ENCODE measurements at places on chromosomes 2 and 18.

DNA sequence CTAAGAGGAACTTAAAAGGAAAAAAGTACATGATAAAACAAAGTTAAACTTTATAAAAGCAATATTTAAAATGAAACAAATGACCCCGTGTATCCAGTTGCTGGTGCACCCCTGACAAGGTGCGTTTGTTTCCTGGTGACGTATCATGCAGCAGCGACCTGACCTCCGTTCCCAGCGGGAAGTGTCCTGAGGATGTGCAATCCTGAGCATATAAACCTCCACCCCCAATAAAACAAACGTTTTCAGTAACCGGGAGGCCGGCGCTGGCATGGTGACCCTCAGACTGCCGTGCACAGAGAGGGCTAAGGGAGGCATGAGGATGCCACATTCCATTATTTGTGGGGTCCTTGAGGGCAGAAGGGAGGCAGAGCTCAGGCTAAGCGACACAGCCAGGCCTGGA lies 14.8 kb downstream of the SLC66A2 start:
- no peak for DNase-seq

- DNase-seq, result no peak
These were observed 285.4 kb downstream of the NUP35 start for GRCh38 chr2:183409662-183410061.

DNA sequence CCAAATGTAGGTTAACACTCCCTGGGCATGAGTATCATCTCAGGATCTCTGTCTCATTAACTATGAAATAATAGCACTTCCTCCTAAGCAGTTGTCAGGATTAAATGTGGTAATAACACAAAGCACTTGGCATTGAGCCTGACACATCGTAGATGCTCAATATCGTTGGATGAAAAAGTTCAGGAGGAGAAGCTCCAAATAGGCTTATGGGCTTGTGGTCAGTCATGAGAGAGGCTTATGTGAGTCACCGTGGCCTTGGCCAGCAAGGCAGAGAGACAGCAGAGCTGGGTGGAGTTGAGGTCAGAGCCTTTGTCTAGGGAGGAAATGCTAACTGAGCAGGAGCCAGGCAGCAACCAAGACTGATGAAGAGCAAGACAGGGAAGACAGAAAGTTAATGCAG lies 68.3 kb upstream of the PPM1B start:
- DNase-seq, result no peak

DNA sequence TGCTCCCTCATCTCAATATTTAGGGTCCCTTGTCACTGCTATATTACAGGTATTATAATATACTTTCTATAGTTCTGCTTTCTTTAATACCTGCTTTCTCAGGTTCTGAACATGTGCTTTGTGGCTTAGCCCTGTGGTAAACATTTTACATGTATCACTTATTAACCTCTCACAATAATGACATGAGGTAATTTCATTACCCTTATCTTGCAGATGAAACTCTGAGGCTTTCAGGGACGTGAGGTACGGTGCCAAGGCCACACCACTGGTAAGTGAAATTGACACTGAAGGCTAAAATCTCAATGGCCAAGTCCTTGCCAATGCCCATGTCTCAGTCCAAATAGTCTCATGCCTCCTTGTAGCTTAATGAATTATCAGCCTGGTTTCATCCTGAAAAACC lies 21.7 kb downstream of the LINC00305 start:
- no peak for DNase-seq

DNA sequence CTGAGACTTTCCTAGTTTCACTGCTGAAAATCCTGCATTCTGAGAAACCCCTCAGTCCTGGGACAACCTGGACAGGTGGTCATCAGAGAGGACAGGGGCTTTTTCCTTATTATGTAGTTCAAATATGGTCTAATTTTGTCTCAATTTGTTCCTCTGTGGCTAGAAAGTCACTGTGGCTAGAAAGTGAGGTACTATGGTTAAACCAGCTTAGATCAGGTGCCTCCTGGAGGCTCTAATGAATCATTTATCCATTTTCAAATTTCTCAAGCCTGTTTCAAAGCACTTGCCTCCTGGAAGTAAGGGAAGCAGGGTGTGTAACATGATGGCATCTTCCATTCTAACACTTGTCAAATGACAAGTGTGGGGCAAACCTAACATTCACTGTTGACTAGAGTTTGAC lies 326.8 kb downstream of the PIK3C3 start:
- no peak for DNase-seq

DNA sequence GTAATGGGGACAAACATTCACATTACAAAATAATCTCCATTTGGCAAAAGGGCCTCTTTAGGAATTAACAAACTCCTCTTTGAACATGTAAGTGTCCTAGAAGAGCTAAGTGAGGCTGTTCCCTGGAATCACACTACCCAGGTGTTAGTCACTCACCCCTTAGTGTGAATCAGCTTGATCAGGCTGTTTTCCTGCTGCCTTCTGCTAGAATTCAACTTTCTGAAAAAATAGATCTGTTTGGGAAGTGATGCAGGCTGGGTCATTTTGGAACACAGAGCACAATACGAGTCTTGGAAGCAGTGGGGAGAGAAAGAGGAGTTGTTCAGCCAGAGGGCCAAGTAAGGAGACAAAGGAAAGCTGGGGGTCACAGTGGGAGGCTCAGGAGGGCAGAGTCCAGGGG lies 40.0 kb downstream of the TTC32 start:
- DNase-seq, result no peak

Data from GM12892 (cell line).